ENCODE measurements at places on chromosomes 7 and 10.

- DNase-seq, result no peak
Observed at GRCh38 chr10:11144626-11145494, 127.2 kb downstream of the CELF2 start.

DNA sequence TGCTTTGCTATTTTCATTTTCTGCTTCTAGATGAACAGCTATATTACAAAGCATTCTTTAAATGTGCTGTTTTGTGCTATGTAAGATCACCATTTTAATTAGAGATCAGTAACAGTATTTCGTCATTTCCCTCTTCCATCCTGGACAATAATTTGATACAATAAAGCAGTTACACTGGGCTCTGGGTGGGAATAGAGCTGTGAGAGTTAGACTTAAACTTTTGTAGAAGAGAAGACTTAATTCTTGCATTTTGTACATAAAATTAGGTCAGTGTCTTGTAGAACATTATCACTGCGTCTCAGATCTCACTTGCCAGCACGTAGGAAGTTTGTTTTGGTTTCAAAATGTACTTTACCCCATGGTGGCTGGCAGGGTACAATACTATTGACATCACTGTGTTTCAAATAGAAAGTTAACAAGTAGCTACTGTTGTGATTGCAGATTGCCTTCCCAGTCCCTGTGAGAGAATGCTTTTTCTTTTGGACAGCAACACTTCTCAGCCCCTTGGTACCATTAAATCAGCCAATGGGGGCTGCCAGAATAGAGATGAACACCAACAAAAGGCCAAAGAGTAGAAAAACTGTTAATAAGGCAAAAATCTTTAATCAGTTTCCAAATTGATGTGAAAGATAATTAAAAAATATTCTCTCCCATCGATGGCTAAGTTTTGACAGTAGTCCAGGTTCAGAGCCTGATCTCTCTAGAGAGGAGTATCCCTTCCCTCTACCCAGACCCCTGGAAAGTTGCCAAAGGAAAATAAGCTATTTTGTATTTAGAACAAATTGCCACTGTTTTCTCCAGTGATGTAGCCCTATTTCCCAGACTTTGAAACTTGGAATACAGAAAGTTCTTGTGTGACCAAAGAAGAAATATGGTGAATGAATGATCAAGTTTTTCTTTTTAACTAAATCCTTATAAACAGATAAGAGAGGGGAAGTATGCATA is 35.1 kb downstream of the SMNDC1 start:
- no peak for DNase-seq

DNA sequence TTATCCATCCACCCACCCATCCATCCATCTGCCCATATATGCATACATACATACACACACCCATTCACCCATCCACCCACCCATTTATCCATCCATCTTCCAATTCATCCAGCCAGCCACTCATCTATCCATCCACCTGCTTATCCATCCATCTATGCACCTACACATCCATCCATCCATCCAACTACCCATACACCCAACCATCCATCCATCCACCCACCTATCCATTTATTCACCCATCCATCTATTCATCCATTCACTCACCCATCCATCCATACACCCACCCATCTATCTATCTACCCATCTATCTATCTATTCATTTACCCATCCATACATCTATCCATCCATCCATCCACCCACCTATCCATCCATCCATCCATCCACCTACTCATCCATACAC is 17.3 kb downstream of the TMEM72 start:
- DNase-seq, result no peak

GRCh38 chr7:44637788-44638594 is 31.6 kb downstream of the OGDH start:
- DNase-seq, result peak; percentile 57

DNA sequence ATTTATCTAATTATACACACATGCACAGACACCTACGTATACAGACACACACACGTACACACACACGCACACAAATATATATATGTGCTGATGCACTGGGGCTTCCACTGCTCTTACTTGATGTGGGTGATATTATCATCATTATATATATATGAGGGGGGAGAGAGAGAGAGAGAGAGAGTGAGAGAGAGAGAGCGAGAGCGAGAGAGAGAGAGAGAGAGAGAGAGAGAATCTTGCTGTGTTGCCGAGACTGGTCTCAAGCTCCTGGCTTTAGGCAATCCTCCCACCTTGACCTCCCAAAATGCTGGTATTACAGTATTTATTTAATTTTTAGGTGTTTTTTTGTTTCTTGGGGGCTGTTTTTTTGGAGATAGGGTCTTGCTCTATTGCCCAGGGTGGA is 3.6 kb upstream of the RABGEF1 start:
- no peak for DNase-seq

Data from fibroblast of upper back skin (primary cell).